A673 (cell line): ENCODE measurements at places on chromosomes 1 and 21.

GRCh38 chr1:225849925-225850324 is 32.3 kb downstream of the TMEM63A start:
- no peak for DNase-seq

DNA sequence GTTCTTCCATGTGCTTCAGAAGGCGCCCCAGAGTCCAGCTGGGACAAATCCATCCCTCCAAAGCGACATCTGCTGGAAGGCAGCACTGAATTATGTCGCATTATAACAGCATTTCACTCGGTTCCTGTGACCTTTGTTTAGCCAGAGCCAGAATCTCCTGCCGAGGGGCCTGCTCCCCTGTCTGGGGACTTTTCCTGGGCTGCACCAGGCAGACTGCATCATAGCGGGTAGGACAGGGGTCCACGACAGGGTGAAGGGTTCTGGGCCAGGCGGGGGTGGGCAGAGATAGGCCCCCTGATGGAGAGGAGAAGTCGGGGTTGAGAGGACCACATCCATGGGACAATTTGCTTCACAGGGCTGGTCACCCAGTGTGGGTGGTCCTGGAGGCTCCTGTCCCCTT is 276.9 kb downstream of the MATN1 start:
- DNase-seq, result no peak

DNA sequence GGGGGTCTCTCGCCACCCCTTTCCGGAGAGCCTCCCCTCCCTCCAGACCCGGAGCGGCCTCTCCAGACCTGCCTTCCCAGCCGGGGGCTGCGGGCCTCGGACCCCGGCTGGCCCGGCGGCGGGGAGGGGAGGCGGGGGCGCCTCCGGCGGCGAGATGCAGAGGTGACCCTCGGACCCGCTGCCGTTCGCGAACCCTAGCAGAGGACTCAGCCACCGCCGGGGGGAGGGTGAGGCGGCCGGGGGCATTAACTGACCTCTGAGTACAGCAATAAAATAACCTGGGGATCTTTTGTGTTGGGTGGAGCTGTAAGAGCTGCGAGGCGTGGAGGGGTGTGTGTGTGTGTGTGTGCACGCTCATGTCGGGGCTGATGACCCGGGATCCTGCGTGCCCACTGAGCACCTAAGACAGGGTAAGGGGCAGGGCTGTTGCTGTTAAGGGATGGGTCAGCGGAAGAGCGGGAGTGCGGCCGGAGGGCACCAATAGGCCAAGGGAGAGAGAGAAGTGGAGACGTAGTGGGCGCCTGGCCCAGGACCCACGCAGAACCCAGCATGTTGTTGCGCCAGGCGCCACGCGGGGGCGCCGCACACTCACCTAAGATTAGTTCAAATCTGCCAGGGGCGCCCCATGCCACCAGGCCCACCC is 6.3 kb downstream of the HAPLN2 start:
- DNase-seq, result peak; percentile 64

- no peak for DNase-seq
These were observed 87.7 kb upstream of the LRRN2 start for GRCh38 chr1:204773246-204773645.
